ENCODE measurements at places on chromosomes 3 and 15. TPM values are rescaled to one million over a fixed set of nuclear protein-coding genes. Genes with fewer than 3 reads are reported as not detected.

GRCh38 chr15:65579762-65580161 lies 31.2 kb downstream of the INTS14 start:
- DNase-seq = no peak

The TTC23 gene
- 0.10 TPM for polyA plus RNA-seq

- no peak for DNase-seq
These were observed 7.0 kb downstream of the TLR9 start for GRCh38 chr3:52218454-52218853.

DNA sequence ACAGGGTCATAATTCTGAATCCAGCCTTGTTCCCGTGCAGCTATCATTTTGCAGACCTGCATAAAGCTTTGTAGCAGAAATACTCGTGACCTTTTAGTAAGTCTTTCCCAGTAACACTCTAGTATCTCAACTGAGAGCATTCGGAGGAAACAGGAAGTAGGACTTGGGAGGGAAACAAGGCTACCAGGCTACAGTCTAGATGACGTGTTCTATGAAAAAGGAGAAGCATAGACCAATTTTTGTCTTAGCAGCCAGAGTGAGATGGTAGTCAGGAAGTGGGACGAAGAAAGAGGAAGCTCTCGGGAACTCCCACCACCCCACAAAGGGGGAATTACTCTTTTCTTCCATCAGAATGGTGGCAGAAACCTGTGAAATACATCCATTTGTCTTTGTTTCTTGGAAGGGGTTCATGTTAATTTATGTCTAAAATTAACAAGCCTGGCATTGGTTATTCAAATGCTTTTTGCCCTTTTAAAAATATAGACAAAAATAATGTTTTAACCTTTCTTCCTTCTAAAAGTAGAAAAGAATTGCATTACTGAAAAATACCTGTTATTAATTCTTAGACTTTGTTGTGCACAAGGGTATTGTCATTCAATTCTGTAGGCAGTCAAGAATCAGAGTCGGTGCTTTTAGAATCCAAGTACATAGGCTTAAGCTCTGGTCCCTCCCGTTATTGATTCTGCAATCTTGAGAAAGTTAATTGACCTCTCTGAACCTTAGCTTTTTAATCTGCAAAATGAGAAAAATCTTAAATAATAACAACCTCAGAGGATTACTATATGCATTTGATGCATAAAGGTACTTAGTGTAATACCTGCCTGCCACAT lies 1.6 kb upstream of the SUCNR1 start:
- DNase-seq = no peak

DNA sequence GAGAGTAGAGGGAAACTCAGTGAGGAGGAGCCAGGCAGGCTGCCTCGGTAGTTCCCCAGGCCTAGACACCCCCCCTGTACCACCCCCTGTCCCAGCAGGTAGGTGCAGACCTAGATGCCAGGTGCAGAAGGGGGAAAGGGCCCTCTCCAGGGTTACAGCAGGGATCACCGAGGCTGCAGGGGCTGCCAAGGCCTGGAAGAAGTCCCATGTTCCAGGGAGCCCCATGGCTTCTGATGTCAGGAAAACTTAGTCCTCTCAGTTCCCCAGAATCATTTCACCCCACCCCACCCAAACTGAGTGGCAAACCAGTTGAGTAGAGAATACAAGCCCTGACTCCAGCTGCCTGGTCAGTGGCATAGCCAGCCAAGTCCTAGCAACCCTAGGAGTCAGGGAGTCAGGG lies 7.4 kb upstream of the SEMA3B start:
- DNase-seq = no peak

DNA sequence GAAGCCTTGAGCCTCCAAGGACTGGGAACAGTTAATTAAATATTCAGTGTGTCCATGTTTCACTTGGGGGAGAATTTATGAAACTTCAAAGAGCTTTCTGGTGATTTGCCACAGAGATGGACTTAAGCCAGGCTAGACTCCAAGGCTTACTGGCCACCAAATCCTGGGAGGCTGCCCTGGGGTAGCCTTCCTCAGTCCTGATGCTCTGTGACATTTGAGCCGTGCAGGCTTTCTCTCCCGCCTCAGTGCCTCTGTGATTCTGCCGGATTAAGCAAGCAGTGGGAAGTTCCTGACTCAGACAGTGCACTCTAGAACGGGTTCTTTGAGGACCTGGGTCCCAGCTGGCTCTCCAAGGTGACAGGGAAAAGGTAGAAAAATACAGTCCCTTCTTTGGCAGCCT lies 314.7 kb upstream of the ICE2 start:
- DNase-seq = no peak

- no peak for DNase-seq
These were observed 1002.4 kb upstream of the CADM2 start for GRCh38 chr3:83956431-83956830.

The SEMA3F gene
- not detected for polyA plus RNA-seq

DNA sequence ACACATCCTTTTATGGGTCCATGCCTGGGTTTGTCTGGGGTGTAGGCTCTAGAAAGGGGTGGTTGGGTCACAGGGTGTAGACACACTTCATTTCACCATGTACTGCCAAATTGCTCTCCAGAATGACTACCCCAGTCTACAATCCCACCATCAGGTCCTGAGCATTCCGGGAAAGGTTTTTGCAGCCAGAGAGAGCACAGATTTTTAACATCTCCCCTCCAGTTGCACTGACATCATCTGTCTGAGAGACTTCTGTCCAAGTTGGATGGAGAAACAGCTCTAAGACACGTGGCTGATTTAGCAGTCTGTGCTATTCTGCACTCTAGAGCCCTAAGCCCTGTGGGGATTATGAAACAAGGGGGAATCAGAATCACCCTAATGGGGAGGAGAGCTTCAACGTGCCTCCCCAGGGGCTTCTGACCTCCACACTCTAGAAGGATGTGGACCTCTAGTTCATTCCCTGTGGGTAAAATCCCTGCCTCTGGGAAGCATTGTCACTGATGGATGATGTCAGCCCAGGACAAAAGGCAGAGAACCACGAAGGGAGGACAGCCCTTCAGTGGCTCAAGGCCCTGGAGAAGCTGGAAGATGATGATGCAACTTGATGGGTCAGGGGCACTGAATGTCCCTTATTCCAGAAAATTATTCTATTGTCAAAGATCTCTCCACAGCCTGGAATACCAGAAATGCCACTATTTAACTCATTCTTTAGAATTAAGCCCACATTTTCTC lies 71.5 kb downstream of the CD200R1L start:
- no peak for DNase-seq

- no peak for DNase-seq
These were observed 73.7 kb downstream of the RAB7A start for GRCh38 chr3:128799653-128800052.

GRCh38 chr15:71223516-71223915 lies 108.2 kb downstream of the THSD4 start:
- DNase-seq = no peak

DNA sequence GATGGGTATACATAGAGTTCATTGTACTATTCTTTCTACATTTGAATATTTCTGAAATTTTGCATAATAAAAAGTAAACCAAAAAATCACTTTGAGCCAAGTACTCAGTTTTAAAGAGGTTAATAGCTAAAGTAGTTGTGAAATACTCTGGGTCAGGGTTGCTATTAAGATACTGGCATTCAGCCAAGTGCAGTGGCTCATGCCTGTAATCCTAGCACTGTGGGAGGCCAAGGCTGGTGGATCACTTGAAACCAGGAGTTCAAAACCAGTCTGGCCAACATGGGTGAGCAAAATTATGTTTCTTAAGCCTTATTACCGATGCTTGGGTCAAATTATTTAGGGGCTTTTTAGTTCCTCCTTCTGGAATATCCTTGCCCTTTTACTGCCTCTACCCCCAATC lies 122.0 kb upstream of the MELTF start:
- DNase-seq = no peak

- DNase-seq = no peak
These were observed 4.2 kb downstream of the KLF13 start for GRCh38 chr15:31330836-31331235.

- DNase-seq = peak; percentile 13
These were observed 148.9 kb upstream of the GBE1 start for GRCh38 chr3:81910244-81910852.

- DNase-seq = no peak
These were observed 687.0 kb upstream of the NECTIN3 start for GRCh38 chr3:110384601-110385000.

The KLF15 gene
- not detected for polyA plus RNA-seq

DNA sequence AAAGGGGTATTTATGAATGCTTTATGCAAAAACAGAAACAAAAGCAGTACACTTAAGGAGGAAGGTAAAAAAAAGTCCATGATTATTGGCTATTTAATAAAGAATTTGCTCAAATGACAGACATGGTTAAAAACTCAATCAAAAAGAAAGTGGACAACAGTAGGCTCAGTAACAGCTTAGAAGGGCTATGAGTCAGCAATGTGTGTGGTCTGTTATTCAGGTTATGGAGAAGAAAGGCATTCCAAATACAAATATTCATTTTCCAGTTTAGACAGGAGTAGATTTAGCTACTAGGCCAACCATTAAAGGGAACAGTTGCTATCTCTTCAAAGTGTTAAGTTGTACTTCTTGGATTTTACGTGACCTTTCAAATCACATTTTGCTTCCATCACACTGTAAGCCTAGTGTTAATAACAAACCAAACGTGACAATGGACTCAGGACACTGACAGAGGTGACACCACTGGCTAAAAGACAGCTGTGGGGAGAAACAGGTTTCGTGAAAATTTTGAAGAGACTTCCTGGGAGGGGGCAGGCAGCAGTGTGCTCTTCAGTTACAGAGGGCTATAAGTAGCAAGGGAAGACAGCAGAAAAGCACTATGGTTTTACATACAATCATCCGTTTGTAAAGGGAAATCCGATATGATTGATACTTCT lies 41.7 kb upstream of the MYO5C start:
- DNase-seq = no peak

The COL7A1 gene
- polyA plus RNA-seq = not detected

GRCh38 chr15:37695719-37696118 lies 238.7 kb upstream of the TMCO5A start:
- DNase-seq = no peak

GRCh38 chr15:27833178-27833577 lies 265.9 kb downstream of the OCA2 start:
- DNase-seq = no peak

- no peak for DNase-seq
These were observed 118.4 kb downstream of the ATP1B3 start for GRCh38 chr3:141994856-141995255.

DNA sequence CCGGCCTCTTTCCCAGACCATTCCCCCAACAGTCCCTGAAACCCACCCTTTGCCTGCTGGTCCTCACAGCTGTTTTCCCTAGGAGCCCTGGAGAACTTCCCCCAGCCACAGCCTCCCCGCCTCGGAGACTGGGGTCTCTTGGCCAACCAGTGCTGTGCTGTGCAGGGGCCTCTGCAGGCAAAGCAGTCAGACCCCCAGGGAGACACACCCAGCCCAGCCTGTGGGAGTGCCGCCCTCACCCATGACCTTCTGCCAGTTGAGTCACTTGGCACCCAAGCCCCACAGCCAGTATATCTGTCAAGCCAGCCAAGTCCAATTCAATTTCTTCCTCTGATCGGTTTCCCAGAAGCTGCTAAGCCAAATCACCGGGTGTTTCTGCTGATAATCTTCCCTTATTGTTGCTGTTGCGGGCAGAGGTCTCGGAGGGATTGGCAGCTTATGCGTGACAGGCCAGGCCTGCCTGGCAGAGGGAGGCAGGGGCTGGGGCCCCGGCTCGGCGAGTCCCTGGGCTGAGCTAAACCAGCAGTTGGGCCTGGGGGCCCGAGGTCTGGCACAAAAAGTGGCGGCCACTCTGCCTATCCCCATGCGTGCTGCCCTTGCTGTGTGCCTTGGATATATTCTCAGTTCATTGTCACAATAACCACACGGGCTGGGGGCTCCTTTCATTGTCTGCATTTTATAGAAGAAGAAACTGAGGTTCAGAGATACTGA lies 65.6 kb upstream of the SLC6A1 start:
- DNase-seq = no peak

Measured in CD8-positive, alpha-beta memory T cell (primary cell).